ENCODE measurements at places on chromosomes 13 and 19.
A peak's percentile ranks its signal among the peaks of the same experiment; 100 is the strongest.

GRCh38 chr13:63161219-63161618 lies 1745.6 kb upstream of the PCDH20 start:
- no peak for DNase-seq

GRCh38 chr19:19361075-19361594 lies 40.5 kb downstream of the MAU2 start:
- DNase-seq = peak; percentile 80

GRCh38 chr19:4717191-4717965 lies 6.3 kb downstream of the DPP9 start:
- no peak for DNase-seq

DNA sequence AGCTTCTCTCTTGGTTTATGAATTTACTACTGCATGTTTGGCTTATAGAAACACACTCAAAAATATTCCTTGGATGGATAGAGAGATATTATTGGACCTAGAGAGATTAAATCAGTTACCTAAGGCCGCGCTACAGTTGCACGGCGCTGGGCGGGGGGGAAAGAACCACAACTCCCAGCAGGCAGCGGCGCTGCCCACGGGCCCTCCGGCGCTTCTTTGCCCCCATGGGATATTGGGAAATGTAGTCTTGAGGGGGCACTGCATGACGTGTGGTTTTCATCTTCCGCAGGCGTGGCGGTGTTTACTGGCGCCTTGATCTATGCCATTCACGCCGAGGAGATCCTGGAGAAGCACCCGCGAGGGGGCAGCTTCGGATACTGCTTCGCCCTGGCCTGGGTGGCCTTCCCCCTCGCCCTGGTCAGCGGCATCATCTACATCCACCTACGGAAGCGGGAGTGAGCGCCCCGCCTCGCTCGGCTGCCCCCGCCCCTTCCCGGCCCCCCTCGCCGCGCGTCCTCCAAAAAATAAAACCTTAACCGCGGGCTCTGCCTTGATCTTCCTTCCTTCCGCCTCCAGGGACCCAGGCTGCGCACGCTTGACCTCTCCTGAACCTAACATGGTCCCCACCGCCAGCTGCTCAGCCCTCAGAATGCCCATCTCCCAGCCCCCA lies 4.8 kb downstream of the EMP3 start:
- peak; percentile 76 for DNase-seq
